Suppressor macrophage treated with lipopolysaccharide for 4 hours (primary cell): ENCODE measurements at places on chromosomes 12 and 14.

DNA sequence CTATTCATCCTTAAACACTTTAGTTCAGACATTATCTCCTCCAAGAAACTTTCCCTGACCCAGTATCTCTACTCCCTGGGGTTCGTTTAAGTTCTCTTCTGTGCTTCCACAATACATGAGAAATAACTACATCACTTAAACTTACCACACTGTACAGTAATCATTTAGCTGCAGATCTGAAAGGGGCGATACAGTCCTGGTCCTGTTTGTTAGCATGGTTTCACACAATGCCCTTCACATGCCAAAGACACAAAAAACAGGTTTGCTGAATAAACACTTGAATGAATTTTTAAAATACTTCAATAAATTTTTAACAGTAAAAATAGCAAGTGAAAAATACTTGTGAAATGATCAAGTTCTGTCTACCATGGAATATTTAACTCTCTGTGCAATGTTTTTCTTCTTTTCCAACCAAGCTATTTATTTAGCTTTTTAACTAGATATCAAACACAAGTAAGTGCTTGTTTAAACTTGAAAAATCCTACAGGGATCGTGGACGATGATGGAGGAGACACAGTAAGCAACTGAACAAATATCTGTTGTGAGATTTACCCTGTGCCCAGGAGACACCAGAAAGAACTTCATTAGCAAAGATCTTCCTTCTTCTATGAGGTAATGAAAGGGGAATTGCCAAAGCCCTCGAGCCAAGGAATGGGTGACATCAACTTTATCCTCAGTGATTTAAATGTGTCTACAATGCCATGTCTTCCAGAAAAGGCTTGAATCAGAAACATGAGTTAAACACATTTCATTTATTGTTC lies 255.6 kb upstream of the GRIP1 start:
- no peak for DNase-seq

DNA sequence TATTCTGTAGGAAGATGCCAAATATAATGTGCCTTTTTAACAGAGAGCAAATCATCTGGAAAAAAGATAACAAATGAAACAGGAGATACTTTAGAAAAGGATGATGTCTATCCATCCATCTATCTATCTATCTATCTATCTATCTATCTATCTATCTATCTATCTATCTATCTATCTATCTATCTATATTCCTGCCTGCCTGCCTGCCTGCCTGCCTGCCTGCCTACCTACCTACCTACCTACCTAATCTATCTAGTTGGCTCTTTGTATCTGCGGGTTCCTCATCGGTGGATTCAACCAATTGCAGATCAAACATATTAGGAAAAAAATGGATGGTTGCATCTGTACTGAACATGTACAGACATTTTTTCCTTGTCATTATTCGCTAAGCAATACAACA lies 11.0 kb downstream of the PTPRB start:
- DNase-seq, result no peak

- no peak for DNase-seq
Measured at GRCh38 chr14:101814934-101815333, 53.4 kb downstream of the PPP2R5C start.

DNA sequence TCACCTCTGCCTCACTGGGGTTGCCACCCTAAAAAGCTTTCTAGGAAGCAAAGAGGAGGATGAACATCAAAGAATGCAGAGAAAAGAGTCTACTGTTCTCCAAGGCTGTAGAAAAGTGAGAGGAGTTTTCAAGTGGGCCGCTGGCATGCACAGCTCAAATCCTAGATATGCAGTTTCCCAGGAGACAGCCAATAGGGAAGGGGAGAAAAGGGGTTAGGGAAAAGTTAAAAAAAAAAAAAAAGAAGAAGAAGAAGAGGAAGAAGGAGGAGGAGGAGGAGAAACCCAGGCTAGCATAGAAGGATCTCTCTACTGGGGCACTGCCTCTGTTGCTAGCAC lies 682 bp downstream of the BATF start:
- DNase-seq, result no peak

DNA sequence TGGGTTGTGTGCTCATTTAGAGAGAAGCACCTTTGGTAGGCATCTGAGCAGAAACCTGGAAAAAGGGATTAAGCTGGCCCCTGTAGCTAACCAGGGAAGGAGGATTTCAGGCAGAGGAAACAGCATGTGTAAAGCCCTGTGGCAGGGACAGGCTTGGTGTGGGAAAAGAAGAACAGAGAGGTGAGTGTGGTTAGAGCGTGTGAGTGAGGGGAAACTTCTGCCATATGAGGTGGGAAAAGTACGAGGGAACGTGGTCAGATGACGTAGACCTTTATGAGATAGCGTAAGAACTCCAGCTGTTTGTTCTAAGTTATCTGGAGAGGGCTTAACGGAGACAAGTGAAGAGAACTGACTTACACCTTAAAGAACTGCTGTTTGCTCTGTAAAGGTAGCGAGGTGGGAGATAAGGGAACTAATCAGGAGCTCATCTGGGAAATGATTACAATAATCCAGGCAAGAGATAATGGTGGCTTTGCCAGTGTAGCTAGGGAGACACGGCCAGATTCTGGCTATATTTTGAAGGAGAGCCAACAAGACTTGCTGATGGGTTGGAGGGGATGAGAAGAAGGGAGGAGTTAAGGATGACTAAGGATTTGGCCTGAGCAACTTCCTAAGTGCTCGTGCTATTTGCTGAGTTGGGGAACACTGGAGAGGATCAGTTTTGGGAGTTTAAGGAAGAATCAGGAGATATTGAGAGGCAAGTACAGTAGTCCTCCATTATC lies 234.0 kb downstream of the ETNK1 start:
- DNase-seq, result no peak

DNA sequence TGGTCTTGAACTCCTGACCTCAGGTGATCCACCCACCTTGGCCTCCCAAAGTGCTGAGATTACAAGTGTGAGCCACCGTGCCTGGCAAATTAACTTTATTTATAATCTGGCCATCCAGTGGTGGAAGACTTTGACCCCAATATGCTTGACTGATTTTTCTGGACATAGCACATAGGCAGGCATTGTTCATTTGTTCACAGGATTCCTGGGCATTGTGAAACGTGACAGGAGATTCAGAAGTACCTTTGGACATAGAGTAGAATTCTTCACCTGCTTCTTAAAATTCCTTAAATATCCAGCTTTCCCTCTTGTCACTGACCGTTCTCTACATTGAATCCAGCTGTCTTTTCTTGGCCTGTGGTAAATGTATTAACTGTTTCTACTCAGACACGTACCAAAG lies 103.1 kb downstream of the SCN8A start:
- DNase-seq, result no peak

DNA sequence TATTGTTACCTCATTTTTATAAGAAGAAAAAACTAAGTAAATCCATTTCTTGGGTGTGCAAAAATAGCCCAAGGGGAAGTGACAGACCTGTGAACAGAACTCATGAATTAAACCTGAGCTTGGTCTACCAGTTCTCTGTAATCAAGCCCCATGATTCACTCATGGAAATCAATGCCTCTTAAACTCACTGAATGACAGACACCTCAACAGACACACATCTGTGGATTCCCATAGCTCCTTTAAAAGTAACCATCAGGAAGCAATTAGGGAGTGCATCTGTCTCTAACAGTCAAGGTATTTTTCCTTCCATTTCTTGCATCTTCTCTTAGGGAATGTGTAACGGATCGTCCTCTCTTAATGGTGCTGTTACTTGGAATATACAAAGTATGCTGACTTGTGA lies 215.0 kb upstream of the EEA1 start:
- DNase-seq, result no peak

GRCh38 chr14:104321088-104321801 lies 182.9 kb downstream of the KIF26A start:
- DNase-seq, result no peak

GRCh38 chr12:65192963-65193516 lies 23.7 kb downstream of the LEMD3 start:
- DNase-seq, result no peak

DNA sequence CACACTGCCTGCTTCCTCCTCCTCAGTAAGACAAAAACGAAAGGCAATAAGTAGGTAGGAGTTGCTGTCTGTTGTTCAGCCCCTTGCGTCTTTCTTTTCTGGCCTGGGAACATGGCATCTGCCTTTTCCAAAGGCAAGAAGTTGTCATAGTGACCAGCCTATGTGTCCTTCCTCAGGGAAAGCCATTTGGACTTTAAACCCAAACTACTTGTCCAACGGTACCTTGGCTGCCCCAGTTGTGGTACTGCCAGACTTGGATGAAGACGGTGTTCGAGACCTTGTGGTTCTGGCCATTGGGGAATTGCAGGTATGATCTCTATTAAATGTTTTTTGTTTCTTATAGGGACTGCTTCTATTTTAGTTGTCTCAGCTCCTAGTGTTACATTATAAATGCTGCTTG lies 18.5 kb downstream of the FAM234B start:
- DNase-seq, result no peak

DNA sequence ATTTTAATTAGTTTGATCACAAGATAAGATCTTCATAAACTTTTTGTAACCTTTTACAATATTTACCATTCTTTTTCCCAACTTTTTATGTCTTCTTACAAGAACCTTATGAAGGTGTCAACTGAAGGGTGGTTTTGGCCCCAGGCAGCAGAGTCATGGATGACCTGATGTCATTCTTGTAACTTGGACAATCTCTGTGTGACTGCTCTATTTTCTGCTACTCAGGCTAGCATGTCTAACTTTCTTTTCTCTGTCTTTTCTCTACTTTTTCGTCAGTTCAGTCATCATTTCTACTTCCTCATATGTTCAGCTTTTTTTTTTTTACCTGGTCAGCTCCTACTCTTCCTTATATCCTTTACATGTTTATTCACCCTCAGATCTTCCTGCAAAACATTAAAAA lies 150.7 kb upstream of the PTPRQ start:
- no peak for DNase-seq

- DNase-seq, result no peak
Measured at GRCh38 chr14:70181276-70181675, 7.5 kb downstream of the SLC8A3 start.

DNA sequence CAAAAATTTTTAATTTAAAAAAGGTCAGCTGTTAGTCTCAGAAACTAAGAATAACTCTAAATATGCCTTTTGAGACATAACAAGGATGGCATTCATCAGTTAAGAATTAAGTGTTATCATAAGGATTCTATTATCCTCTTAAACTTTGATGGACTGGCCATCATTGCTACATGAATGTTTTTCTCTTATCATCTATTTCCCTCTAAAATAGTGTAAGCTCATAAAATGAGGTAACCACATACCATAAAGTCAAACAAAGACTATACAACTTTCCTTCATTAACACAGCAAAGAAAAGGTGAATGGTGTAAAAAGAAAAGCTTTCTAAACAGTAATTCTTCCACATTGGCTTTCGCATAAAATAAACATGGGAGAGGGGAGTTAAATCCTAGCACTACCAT lies 41.1 kb downstream of the TMTC1 start:
- DNase-seq, result no peak

- no peak for DNase-seq
Measured at GRCh38 chr12:2231956-2232355, 179.2 kb downstream of the CACNA1C start.

DNA sequence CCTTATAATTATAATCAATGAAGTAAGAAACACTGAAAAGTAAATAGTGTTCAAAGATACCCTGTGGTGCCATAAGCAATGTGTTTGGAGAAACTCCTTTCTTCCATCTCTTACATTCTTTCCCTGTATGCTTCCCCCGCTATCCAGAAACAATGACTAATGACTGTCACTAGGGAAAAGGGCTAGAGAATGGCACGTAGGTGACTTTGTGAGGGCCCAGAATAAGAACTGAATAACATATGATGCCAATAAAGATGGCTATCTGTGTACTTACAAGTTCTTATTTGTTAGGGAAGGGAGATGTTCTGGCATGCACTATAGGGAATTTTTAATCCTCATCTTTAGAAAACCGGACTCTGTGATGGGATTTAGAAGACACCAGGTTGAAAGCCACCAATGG lies 4.7 kb upstream of the KRT7 start:
- no peak for DNase-seq
